ENCODE measurements at places on chromosomes 12 and 14.

- DNase-seq, result no peak
Measured at GRCh38 chr12:49546481-49546880, 7.7 kb downstream of the KCNH3 start.

- DNase-seq, result no peak
Measured at GRCh38 chr14:58297412-58297761, 968 bp upstream of the ARID4A start.

GRCh38 chr14:33465846-33466700 lies 484.8 kb downstream of the EGLN3 start:
- DNase-seq, result no peak

GRCh38 chr14:52025310-52025709 lies 36.0 kb downstream of the RTRAF start:
- DNase-seq, result no peak

DNA sequence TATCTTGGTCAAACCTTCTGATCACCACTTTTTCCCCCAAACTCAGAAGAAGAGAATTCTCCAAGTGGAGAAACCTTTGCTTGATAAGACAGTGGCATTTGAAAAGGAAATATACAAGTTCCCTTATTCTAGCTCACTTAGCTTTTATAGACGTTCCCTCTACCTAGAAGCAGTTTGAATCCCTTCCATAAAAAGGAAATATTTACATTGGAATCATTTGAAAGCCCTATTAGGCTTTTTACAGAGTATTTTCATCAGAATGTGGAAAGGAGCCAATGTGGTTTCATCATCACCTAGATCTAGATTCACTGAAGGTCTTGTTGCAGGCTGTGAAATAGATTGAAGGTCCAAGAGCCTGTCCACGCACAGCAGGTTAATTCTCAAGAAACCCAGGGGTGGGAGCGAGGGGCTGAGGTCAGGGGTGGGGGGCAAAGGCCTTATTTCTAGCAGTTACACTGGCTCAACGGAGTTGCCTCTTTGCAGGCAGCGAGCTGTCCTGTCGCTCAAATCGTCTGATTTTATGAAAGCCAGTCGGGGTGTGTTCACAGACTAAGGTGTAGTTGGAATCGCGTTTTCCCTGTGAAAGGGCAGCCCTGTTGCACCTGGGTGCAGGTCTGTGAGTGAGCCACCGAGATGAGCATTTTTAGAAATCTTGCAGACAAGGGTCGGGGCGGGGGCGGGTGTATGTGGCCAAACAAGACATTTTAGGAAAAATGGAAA lies 45.6 kb downstream of the AACS start:
- DNase-seq, result no peak

DNA sequence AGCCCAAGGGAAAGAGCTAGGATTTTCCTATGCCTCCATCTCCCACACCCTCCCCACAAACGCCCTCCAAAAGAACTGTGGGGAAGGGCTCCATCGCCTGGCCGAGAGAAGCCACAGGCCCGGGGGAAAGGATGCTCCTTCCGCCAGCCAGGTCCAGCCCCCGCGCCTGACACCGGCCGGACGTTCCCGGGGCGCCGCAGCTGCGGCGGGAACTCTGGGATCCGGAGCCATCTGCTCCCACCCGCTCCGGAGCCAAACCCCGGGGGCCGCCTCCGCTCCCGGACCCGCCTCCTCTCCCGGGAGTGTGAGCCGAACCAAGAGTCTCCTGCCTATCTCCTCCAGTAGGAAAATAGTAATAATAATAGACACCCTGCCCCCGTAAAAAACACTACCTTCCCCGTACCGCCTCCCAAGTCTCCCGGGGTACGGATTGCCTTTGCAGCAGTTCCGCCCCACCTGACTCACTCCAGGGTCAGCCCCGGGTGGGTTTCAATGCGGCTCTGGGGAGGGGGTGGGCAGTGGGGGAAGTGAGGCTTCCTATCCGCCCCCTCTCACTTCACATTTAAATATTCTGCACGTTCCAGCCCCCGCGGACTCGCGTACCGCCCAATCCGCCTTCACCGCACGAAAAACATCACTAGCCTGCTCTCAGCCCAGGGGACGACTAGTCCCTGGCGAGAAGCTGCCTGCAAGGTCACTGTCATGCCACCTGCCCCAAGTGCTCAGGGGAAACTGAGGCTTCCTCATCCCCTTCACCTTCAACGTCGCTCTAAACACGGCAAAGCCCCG lies 2.4 kb downstream of the AGAP2 start:
- DNase-seq, result no peak

- DNase-seq, result no peak
Measured at GRCh38 chr12:115998119-115998633, 279.3 kb downstream of the MED13L start.

- no peak for DNase-seq
Measured at GRCh38 chr14:76782885-76783566, 21.8 kb downstream of the VASH1 start.
